ENCODE measurements at places on chromosomes 13 and 19. TPM values are rescaled to one million over a fixed set of nuclear protein-coding genes. Genes with fewer than 3 reads are reported as not detected.

The ZNF600 gene
- 10.6 TPM for total RNA-seq

The PPP1R13L gene
- total RNA-seq = 15.2 TPM

- H3K27ac ChIP-seq = no peak overlapping the region
- H3K4me3 ChIP-seq = no peak overlapping the region
- no peaks in the 10 kb centered on the region for H3K4me1 ChIP-seq
- no peak for DNase-seq
- H3K27me3 ChIP-seq = no peaks in the 10 kb centered on the region
Observed at GRCh38 chr13:26965952-26966700, 205.5 kb downstream of the USP12 start.

The MCEMP1 gene
- total RNA-seq = not detected

DNA sequence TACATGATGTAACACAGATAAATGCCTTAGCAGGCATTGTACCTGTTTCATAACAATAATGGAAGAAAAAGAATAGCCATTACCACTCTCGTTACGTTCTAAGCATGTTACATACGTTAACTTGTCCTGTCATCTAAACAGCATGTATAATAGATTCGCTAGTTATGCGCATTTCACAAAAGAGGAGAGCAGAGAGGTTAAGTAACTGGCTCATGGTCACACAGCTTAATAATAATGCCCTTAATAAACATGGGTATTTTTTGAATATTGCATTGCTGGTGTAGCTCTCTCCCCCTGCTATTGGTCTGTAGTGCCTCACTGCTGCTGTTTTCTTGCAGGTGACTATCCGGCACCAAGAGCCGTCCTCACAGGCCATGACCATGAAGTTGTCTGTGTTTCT is 188.3 kb upstream of the MAB21L1 start:
- no peaks in the 10 kb centered on the region for H3K27me3 ChIP-seq
- no peak overlapping the region for H3K27ac ChIP-seq
- no peaks in the 10 kb centered on the region for H3K36me3 ChIP-seq
- no peaks in the 10 kb centered on the region for H3K4me1 ChIP-seq
- DNase-seq = no peak

Data from activated CD4-positive, alpha-beta T cell treated with anti-CD3 and anti-CD28 coated beads for 36 hours (primary cell).